ENCODE measurements at places on chromosomes 12 and 14. TPM values are rescaled to one million over a fixed set of nuclear protein-coding genes. Genes with fewer than 3 reads are reported as not detected.

DNA sequence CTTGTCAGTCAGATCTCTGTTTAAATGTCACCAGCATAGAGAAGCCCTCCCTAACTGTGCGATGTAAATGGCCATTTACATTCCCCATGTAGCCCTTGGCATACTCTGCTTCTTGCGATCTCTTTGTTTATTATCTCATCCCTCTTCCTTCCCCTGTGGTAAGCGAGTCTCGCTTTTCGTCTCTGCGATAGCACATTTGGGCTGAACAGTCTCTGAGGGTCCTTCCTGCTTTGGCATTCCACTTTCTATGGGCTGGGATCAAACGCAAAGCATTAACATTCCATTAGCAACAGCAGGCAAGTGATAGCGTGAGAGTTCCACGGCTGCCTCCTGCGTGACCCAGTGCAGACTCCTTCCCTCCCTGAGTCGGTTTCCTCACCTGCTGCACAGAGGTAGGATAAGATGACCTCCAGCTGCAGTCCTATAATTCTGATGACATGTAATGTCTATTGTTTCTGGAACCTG, 61.4 kb upstream of the TUNAR start:
- no peak for DNase-seq

- no peak for DNase-seq
These were observed 468.5 kb upstream of the MGAT4C start for GRCh38 chr12:86724716-86725115.

DNA sequence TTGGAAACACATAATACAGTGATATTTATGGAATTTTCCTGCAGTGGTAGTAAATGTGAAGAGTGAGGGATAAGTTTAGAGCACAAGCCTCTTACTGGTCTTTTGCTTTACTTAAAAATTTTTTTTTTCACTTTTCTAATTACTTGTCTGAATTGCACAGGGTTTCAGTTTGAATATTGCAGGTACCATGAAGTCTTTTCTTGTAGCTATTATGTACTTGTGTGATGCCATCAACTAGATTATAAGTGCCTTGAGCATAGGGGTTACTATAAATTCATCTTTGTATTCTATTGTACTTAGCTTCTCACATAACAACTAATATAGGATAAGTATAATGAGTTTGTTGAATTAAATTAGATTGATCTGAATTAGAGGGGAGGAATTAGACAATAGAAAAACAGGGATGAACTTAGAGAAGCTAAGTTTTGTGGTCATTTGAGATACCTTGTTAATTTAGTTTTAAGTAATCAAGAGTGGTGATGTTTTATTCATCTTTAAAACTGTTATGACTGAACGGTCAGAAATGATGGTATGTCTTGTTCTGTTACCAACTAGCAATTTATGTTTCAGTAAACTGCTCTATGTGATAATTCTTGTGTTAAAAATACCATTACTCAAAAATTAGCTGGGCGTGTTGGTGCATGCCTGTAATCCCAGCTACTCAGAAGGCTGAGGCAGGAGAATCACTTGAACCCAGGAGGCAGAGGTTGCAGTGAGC, 42.1 kb downstream of the CCDC91 start:
- DNase-seq: no peak

GRCh38 chr14:39431416-39432178, 636 bp downstream of the FBXO33 start:
- peak; percentile 88 for DNase-seq

- no peak for DNase-seq
These were observed 45.3 kb downstream of the IFNG-AS1 start for GRCh38 chr12:68034567-68034966.

GRCh38 chr12:111227476-111228420, 141.1 kb downstream of the PHETA1 start:
- DNase-seq: no peak

DNA sequence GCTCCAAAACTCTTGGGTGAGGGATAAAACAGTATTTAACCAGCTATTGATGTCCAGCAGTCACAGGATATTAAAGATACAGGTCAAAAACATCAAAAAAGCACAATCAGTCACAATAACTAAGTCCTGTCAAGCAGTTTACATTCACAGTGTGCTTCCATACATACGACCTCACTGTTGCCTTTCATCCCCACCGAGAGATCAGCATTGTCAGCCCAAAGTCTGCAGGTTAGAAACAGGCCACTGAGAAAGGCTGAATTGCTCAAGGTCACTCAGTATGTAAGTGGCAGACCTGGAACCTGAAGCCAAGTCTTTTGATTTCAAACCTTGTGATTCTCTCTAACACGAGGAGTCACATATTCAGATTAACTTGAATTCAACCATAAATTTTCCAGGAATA, 124.9 kb downstream of the GXYLT1 start:
- no peak for DNase-seq

GRCh38 chr12:91105807-91106206, 5.5 kb downstream of the LUM start:
- DNase-seq: no peak

DNA sequence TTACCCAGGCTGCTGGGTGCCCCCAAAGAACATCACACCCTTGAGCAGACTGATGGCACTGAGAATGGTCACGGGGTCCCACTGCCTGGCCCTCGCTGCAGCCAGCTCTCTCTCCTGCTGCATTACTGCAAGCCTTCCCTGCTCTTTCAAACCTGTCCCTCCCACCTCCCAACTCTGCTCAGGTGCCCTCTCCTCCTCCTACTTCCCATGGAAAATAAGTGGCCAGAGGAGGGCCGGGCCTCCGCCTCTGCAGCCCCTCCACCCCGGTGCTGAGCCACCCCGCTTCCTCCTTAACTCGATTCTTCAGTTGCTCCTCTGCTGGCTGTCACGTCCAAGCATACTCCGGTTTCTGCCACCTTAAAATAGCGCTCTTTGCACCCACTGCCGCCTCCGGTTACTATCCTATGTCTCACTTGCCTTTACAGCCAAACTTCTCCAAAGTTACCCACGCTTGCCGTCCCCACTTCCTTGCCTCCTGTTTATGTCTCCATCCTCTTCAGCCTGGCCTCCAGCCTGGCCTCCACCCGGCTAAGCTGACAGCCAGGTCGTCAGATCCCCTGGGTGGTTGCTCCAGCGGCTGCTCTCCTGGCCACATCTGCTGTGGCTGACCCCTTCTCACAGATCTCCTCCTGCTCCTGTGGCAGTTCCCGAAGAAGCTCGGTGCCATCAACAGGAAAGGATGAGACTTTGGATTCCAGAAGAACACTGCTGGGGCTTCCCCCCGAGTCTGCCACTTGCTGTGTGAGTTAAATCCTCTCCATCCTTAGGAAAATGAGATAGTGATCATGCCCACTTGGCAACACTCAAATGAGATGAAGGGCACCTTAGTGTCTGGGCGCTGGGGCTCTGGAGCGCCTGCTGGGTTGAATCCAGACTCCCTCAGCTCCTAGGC, 7.7 kb downstream of the SMIM41 start:
- no peak for DNase-seq

- no peak for DNase-seq
These were observed 417.6 kb downstream of the NAV3 start for GRCh38 chr12:78248321-78248720.

DNA sequence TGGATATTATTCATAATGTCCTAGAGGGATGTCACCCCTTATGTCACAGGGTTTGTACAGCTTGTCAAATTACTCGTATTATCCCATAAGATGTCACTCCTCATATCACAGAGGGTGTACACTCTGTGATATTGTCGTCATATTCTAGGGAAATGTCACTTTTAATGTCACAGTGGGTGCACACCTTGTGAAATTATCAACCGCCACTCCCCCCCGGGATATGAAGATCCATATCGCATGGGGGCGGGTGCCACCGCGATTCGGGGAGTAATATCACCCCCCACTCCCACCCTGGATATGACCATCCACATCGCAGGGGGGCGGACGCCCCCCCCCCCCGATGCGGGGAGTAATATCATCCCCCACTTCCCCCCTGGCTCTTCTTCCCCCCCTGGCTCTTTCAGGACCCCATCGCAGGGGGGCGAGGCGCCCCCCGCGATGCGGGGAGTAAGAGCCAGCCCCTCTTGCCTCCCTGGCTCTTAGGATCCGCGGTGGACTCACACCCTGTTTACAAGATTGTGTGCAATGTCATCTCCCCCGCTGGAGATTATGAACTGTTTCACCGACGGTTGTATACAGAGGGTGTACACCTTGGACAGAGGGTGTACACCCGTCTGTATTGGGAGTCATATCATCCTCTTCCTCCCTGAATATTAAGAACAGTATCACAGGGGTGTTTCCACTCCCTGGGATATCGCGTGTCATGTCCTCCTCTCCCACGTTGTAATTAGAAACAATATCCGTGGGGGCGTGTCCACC, 92.8 kb downstream of the FRMD6 start:
- no peak for DNase-seq

DNA sequence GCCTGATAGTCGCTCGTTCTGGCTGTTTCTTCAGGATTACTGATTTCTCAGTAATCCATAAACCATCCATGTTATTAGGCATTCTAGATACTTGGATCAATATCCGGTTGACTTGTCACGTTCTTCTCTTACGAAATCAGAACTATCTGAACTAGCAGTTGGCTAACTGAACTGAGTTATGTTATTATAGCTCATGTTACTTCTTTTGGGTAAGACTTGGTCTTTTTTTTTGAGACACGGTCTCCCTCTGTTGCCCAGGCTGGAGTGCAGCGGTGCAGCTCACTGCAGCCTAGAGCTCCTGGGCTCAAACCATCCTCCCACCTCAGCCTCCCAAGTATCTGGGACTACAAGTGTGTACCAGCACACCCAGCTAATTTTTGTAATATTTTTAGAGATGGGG, 178.6 kb downstream of the PRKCH start:
- DNase-seq: no peak

DNA sequence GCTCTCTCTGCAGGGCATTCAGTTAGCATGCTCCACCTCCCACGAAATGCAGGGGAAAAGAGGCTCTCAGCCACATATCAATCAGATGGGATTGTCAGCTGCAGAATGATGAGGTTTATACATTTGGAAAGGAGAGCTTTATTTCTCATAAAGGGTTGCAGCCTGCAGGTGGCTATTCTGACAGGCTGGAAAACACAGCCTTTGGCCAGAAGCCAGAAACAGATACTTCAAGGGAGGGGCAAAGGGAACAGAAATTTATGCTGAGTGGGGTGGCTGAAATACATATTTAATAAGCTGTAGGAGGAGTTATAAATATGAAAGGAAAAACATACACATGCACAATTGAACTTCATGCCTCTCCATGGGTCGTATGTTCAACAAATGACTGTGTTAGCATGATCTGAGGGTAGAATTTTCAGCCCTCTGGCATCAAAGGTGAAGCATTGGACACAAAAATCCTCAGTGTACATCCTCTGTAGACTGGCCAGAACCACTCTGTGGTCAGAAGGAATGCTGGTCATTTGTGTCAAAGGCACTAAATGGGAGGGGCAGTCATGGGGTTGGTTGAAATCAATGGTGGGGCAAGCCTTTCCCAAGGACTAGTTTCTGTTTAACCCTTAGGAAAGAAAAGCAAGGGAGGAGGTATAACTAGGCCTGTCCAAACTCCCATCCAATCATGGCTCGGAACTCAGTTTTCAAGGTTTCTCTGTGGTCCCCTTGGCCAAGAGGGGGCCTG, 62.4 kb downstream of the TMX1 start:
- no peak for DNase-seq

DNA sequence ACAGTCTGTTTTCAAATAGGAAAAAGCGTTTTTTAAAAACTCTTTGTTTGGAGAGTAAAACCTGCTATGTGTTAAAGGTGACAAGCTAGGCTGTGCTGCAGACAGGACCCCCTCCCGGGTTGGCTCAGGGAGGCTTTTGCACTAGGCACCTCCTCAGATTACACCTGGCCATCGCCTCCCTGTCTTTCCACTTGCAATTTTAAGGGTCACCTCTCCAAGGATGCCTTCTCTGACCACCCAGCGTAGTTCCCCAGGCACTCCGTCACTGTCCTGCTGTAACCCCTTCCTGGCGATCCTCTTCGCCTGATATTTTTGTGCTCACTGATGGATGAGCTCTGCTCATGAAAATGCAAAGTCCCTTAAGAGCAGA, 80.7 kb downstream of the NTF3 start:
- DNase-seq: no peak

- DNase-seq: peak; percentile 90
These were observed 87.6 kb downstream of the GCH1 start for GRCh38 chr14:54815016-54815415.

- no peak for DNase-seq
These were observed 59.8 kb upstream of the CISTR start for GRCh38 chr12:53811606-53812005.

DNA sequence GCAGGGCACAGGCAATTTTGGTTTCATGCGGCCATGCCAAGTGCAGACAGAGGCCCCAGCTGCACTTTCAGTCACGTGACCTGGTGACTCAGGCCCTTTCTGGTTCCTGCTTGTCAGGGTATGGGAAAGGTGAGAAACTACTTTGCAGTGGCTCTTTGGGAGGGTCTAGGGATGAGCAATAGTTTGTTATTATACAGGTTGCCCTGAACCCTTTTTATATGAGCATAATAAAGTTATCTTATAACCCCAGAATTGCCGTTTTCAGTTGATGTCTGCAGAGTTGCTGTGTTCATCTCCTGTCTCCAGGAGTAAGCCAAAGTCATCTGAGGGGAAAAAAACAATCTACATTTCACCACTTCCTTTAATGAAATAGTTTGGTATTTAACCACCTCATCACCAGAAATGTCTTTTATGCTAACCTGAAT, 30.9 kb upstream of the EMP1 start:
- no peak for DNase-seq

GRCh38 chr12:44380861-44381260, 495.3 kb downstream of the NELL2 start:
- DNase-seq: no peak

DNA sequence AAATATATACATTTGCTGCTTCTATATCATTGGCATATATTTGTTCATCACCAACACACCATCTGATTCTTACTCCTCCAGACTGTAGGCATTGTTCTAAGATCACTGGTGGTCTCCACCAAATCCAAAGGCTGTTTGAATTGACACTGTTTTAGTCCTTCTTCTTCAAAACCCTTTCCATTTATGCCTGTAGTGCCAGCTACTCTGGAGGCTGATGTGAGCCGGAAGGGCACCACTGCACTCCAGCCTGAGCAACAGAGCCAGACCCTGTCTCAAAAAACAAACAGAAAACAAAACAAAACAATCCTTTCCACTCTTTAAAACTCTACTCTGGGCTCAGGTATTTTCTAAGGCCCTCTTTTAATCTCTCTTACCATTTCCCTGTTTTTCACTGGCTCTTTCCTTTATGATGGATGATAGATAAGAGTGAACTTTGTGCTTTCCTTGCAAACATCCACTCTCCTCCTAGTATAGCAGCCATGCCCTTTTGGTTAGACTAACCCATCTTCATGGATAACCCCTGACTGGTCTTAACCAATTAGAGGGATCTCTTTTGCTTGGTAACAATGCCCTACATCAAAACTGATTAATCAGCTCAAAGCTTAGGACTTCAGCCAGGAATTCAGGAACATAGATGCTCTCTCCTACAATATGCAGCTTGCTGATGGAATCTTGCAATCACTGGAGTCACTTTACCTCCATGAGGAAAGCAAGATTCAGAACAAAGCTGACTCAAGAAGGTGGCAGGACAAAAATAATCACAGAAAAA, 24.9 kb downstream of the SPTSSA start:
- no peak for DNase-seq

GRCh38 chr12:91249518-91250272, 67.1 kb upstream of the DCN start:
- no peak for DNase-seq

Gene DACT1
- total RNA-seq: 13.7 TPM

Gene SAMD15
- 0.62 TPM for total RNA-seq

Gene CLEC9A
- total RNA-seq: not detected

Gene HCAR1
- 0.52 TPM for total RNA-seq

Gene CORO1C
- 361 TPM for total RNA-seq

Gene SYCP3
- not detected for total RNA-seq

Gene CAPS2
- 13.5 TPM for total RNA-seq
